ENCODE measurements at places on chromosomes 5 and 9.

GRCh38 chr5:6644794-6645241 lies 11.6 kb downstream of the SRD5A1 start:
- no peak for DNase-seq

- DNase-seq: no peak
Observed at GRCh38 chr5:24854850-24855249, 210.1 kb upstream of the CDH10 start.

DNA sequence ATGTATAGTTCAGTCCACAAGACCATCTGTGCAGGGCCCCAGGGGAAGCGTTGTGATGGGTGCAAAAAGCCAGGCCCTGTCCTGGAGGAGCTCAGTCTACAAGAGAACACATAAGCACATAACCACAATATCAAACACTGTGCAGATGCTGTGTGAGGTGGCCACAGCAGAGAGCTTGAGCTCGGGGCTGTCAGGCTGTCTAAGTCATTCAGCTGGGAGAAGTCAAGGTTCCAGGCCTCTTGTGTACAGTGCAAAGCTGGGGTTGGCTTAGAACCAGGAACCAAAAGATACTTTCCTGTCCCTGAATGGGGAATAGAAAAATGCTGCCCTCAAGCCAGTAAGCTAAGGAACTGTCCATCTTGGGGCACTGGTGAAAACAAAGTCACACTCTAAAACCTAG lies 75.0 kb downstream of the PRDM6 start:
- DNase-seq: no peak

- DNase-seq: no peak
Observed at GRCh38 chr5:35681911-35682310, 64.2 kb downstream of the SPEF2 start.

- no peak for DNase-seq
Observed at GRCh38 chr5:146409054-146409671, 38.0 kb upstream of the TCERG1 start.

DNA sequence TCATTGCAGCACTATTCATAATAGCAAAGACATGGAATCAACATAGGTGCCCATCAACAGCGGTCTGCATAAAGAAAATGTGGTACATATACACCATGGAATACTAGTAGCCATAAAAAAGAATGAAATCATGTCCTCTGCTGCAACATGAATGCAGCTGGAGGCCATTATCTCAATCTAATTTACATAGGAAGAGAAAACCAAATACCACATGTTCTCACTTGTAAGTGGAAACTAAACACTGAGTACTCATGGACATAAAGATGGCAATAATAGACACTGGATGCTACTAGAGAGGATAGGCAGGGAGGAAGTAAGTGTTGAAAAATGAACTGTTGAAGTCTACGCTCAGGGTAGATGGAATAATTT lies 203.9 kb upstream of the CDH9 start:
- DNase-seq: peak; percentile 13

DNA sequence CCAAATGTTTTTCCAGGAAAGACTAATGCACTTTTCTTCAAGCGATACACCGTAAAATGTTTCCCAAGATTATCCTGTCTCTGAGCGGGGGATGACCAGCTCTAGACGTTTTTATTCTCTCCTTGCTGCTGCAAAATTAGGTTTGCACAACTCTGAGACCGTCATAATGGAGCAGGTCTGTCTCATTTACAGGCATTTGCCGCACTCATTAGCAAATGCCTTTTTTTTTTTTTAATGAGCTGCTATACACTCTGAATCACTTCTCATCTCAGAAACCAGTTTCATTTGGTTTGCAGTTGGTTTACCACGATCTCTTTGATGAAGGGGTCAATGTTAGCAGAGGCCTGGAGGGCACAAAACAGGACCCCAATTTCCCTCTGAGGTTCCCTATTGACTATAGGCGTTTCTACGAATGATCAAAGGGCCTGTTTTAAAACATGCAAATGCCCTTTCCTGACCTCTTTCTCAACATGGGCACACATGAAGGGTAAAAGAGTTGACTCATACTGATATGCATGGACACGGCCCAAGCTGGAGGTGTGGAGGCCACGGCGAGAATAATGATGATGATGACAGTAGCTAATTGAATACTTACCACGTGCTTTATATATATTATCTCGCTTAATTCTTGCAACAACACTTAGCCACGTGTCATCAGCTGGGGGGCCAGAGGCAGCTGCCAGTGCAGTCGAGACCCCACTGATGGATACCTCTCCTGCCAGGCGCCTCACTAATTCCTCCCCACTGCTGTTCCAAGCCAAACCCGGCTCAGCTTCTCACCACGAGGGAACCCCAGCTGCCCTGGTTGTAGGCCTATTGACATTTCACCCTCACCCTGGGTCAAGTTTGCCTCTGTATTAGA lies 89.9 kb upstream of the PTCH1 start:
- no peak for DNase-seq

DNA sequence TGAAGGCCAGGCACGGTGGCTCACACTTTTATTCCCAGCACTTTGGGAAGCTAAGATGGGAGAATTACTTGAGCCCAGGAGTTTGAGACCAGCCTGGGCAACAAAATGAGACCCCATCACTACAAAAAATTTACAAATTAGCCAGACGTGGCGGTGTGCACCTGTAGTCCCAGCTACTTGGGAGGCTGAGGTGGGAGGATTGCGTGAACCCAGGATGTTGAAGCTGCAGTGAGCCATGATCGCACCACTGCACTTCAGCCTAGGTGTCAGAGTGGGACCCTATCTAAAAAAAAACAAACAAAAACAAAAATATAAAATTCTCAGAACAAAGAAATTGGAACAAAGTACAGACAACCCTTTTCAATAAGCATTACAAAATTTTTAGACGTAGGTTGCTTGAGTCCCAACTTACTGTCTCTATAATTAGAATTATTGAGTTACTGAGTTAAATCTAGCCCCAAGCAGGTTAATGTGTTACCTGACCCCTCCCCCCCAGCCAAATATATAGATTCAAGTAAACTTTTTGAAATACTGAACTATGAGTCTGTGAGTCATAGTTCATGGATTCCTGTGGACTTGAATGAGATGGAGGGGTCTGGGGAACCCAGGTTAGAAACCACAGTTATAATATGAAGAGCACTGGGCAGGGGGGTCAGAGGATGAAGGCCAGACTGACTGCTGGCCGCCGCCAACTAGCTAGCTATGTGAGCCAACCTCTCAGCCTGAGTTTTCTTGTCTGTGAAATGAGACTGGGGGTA lies 173.1 kb downstream of the AOPEP start:
- DNase-seq: no peak

DNA sequence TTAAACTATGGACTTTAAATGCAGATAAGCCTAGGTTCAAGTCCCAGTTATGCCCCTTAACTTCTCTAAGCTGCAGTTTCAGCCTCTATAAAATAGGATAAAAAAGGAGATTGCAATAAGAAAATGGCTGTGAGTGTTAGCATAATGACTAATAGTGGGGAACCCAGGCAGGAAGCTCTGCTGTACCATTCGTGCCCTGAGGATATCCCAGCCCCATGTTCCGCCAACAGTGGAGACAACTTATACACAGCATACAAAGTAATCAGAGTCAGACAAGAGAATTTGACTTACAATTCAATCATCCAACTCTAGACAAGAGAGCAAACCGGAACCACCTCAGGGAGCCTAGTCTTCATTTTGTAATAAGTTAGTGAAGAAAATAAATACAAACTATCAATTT lies 141.5 kb upstream of the FSTL4 start:
- DNase-seq: no peak

DNA sequence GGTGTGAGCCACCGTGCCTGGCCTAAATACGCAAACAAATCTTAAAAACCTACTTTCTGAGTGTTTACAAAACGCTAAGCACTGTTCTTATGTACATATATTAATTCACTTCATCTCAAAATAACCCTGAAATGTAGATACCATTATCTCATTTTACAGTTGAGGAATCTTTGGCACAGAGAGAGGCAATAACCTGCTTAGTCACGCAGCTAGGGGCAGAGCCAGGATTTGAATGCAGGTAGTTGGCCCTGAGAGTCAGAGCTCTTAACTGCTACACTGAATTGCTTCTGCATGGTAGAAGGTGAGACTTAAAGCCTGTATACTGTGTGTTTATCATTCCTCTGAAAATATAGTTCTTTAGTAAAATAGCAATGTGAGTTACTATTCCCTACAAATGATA lies 21.9 kb downstream of the ARHGEF37 start:
- DNase-seq: no peak

- no peak for DNase-seq
Observed at GRCh38 chr5:124527220-124527991, 219.0 kb downstream of the ZNF608 start.

GRCh38 chr9:107548298-107549142 lies 59.0 kb upstream of the KLF4 start:
- no peak for DNase-seq

- no peak for DNase-seq
Observed at GRCh38 chr5:76667495-76667894, 44.3 kb upstream of the F2RL2 start.

GRCh38 chr9:124368692-124369091 lies 46.5 kb downstream of the PSMB7 start:
- no peak for DNase-seq

GRCh38 chr5:91283326-91283725 lies 99.8 kb downstream of the ARRDC3 start:
- DNase-seq: no peak

GRCh38 chr9:69831611-69832010 lies 11.0 kb downstream of the CFAP95 start:
- DNase-seq: no peak

- DNase-seq: no peak
Observed at GRCh38 chr9:91085517-91086291, 276.0 kb downstream of the AUH start.

GRCh38 chr5:59065554-59065953 lies 482.7 kb downstream of the RAB3C start:
- DNase-seq: no peak

GRCh38 chr5:138033907-138034306 lies 1.0 kb upstream of the FAM13B start:
- DNase-seq: no peak

DNA sequence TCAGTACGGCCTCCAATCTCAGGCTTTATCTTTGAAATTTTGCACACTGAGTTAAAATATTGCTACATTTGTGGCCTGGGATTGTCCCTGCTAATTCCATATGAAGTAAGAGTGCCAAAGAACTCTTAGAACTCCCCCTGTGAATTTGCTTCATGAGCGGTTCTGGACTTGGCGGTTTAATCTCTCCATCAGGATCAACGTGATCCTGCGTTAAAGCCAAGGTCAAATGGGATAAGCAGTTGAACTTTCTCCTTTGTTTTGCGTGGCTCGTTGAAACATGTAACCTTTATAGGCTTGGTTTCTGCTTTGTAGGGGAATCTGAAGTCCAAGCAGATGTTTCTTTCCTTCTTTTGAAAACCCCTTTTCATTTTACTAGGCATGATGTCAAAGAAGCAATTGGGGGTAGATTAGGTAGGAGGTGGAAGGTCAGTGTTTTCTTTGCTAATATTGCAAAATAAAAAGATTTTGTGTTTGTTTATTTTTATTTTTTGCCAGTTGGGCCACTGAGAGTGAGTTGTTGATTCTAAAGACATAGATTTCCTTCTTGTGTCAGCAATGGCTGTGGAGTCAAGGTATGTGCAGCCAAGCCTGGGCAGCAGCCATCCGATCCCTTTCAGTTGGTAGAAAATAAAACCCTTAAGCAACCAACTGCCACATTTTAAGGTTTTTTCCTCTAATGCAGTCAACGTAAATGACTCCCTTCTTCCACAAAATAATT lies 390.8 kb downstream of the NNT start:
- DNase-seq: no peak

DNA sequence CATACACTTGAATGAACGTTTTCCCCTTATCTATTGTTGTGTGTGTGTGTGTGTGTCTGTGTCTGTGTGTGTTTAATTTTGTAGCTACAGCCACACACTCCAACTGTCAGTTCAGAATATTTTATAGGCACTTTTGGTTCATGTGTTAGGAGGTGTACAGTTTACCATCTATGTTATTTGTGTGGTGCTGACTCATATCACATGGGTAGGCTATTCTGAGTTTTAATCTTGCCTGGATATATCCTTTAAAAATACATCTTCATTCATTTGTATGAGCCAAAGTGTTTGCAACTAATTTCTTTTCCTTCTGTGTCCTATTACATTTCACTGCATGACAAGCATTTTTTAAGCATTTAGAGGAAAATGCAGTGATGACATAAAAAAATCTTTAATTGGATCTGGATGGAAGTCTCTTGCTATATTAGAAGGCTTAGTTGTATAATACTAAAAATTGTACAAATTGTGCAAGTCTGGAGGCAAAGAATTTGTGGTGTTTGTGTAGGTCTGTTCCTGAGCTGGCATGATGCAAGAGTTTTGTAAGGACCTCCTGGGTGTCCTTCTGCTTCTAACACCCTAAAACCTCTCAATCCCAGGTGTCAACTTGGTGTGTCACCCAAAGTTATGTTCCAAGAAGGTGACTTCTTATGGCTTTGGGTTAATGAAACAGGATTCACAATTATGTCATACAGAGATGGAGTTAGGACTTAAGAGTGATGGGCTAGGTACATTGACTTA lies 52.4 kb upstream of the HMHB1 start:
- DNase-seq: no peak

DNA sequence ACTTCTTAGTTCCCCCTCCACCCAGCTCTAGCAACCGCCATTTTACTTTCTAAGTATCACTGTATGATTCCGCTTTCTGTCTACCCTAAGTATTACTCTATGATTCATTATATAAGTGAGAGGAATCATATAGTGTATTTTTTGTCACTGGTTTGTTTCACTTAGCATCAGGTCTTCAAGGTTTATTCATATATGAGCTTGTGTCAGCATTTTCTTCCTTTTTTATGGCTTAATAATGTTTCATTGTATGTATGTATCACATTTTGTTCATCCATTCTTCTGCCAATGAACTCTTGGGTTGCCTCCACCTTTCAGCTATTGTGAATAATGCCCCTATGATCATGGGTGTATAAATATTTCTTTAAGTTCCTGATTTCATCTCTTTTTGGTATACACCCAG lies 222.8 kb downstream of the SNCAIP start:
- DNase-seq: no peak

GRCh38 chr9:17057729-17058128 lies 77.1 kb upstream of the CNTLN start:
- DNase-seq: no peak

DNA sequence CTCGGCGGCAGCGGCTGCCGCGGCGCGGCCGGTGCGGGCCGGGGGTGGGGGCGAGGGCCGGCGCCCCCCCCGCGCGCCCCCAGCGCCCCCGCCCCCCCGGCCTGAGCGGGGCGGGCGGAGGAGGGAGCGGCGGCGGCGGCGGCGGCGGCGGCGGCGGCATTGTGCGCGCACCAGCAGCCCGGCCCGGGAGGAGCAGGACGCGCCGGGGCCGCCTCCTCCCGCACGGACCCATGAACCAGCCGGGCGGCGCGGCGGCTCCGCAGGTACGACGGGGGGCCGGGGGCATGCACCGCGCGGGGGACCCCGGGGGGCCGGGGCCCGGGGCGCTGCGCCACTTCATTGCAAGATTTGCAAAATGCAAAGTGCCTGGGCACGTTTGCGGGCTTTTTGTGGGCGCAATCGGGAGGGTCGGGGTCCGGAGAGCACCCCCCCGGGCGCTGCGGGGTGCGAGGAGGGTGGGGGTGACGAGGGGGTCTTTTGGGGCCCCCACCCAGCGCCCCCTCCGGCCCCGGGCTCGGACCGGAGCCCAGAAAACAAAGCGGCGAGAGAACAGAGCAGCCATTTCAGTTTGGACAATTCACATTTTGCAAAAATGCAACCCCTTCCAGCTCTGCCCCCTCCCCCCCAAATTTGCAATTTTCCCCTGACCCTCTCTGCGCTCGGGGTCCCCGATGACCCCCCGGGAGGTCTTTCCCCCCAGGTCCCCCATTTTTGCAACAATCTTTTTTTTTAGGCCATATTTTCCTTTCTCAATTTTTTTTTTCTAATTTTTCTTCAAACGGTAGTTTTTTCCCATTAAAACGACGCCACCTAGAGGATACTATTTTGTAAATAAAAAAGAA lies at the start of gene ZNF618:
Gene ZNF618, plus strand, starts transcription at position 159 of the 842 bp plus-strand sequence. Its CDS starts 72 bp downstream, at position 231.
- no peak for DNase-seq
